NCI-H1694 (cell line): ENCODE measurements at places on chromosomes 1 and 21.

DNA sequence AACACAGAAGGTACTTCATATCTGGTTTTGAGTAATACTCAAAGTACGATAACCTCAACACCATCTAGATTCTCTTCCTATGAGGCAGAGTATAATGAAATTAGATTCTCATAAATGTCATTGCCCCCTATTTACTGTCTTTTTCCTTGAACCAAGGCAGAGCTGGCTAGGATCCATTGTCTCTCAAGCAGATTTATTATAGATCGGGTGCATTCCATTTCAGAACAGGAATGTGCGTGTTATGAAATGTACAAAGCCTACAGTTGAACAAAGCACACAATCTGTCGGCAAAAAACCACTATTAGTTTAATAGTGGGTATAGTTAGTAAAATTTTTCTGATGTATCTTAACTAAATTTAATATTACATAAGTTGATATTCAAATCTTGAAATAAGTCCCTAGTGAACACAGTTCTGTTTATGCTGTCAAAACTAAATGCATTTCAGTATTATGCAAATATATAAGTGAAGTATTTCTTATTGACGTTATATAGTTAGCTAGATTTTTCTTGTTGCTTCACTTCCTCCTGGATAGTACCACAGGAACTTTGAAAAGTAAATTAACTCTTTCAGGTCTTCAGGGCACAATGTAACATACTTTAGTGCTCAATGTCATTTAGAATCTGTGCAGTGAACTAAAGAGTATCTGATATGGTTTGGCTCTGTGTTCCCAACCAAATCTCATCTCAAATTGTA lies 92.1 kb downstream of the DDAH1 start:
- DNase-seq = no peak

DNA sequence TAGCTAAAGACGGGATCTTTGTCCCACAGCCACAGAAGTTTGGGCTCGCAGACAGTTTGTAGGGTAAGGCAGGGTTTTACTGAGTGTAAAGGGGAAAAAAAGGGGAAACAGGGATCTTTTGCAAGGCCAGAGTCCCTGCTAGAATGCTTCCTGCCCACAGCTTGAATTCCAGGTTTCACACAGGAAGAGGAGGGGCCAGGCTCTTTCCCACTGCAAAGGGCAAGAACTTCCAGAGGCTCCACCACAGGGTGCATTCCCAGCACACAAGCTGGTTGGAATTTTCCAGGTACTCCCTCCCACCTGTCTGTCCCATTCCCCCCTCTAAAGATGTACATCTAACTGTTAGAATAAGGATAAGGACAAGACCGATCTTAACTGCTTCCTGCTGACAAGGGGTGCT lies 1126.9 kb downstream of the KCNT2 start:
- no peak for DNase-seq

DNA sequence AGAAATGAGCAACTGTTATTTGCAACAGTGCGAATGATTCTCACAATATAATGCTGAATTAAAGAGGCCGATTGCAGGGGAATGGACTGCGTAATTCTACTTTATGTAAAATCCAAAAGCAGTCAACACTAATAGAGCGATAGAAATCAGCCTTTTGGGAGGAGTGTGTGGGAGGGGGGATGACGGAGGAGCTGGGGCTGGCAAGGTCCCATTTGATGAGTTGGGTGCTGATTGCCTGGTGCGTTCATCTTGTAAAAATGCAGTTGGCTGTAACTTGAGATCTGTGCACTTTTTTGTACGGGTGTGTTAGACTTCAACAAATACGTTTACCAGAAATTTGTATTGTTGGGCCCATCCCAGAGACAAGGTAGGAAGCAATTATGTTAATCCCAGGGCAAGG lies 20.7 kb downstream of the TNFRSF8 start:
- DNase-seq = no peak

- no peak for DNase-seq
Observed at GRCh38 chr1:113396102-113396501, 5.8 kb downstream of the MAGI3 start.

- DNase-seq = no peak
Observed at GRCh38 chr1:41294216-41294615, 52.1 kb upstream of the SCMH1 start.

DNA sequence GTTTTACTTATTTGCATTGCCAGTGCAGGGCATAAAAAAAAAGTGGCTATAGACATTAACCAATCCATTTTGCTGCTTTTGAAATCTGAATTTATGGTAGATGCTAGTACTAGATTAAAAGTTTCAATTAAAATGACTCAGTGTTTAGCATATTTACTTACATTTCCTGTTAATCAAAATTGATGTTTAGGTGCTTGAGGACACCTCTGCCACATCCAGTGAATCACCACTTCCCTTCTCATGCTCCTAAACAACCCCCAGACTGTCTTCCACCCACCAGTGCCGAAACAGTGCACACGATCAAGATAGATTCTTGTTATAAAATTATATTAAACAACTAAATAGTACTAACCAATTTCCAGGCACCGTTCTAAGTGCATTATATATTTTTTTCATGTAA lies 32.7 kb downstream of the HSD17B7 start:
- DNase-seq = no peak

- DNase-seq = no peak
Observed at GRCh38 chr1:40905061-40905460, 42.9 kb upstream of the CITED4 start.

GRCh38 chr1:183804916-183805841 lies at the start of gene RGL1:
Gene RGL1 (plus strand): TSS chr1:183805120. CDS start chr1:183805298, 178 bp downstream.
- DNase-seq = peak; percentile 39

DNA sequence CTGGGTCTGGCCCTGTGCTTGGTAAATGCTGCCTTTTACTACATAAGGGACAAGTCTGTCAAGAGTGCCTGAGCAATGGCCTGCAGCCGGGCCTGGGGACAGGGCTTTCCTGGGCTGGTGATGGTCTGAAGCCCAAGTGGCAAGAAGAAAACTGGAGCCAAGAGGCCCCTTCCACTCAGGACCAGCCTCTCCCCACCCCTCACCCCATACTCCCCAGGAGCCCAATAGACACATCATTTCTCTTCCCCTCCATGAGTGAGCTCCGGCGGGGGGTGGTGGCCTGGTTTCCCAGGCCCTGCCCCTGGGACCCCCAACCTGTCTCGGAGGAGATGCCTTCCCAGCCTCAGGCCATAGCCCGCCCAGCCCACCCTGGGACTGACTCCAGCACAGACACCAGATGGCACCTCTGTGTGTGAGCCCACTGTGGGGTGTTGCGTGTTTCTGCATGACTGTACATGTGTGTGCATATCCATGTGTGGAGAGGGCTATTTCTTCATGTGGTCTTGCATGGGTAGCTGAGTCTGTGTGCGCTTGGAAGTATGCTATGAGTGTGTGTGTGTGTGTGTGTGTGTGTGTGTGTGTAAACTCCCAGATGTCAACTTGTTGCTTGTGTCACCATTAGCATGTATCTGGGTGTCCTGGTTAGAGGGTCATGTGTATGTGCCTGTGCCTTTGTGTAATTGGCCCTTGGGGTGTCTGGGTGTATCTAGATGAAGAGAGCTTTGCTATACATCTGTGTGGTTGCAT lies 14.3 kb upstream of the LRP8 start:
- no peak for DNase-seq

DNA sequence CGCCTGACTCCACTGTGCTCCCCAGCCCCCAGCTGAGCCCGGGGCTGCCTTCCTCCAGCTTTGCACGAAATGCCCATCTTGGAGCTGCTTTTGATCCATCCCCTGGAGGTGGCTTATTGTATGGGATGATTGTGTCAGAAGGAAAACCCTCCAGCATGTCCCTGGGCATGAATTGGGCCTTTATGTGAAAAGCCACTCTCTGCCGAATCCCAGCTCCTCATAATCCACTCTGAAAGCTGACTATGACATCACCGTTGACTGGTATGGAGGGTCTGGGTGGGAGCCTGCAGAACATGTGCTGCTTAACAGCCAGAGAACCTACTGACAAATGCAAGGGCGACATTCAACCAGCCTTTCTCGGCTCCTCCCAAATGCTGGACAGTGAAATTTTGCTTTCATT lies 74.6 kb downstream of the NENF start:
- DNase-seq = no peak

GRCh38 chr21:25985990-25986389 lies 184.6 kb downstream of the APP start:
- DNase-seq = no peak

- DNase-seq = no peak
Observed at GRCh38 chr1:201298396-201299381, 15.4 kb downstream of the PKP1 start.

GRCh38 chr1:77553568-77554291 lies 128.7 kb downstream of the ZZZ3 start:
- no peak for DNase-seq

DNA sequence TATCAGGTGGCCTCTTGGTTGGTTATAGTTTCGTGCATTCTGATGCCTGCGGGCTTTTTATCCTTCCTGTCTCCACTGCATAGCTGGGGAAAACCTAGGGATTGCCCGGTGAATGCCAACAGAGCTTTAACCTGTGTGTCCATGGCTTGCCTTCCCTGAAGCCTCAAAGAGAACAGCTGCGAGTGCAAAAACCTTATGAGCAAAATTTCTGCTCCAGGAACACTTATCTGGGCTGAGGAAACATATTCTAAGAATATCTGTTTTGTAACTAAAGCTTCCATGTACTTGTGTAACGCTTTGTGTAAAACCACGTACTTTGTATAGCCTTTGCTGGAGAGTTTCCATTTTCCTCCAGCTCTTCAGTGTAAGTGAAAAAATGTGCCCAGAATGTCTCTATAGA lies 7.2 kb downstream of the CNST start:
- no peak for DNase-seq

DNA sequence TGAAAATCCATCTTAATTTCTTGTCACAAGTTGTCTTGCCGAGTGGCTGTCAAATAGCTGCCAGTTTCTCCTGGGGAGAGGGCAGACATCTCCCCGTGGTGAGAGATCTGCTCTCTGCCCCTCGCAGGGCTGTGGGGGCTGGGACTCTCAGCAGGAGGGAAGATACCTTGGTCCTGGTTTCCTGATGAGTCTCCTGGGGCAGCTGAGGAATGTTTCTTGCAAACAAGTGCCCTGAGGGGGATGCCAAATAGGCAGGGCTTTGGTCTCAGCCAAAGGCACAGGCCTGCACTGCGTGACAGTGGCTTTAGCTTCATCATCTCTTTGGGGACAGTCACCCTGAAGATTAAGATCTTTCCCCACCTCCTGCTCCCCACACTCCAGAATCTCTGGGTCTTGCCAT lies 40.9 kb downstream of the SYT6 start:
- no peak for DNase-seq

- DNase-seq = no peak
Observed at GRCh38 chr1:73868810-73869336, 329.1 kb downstream of the LRRIQ3 start.

DNA sequence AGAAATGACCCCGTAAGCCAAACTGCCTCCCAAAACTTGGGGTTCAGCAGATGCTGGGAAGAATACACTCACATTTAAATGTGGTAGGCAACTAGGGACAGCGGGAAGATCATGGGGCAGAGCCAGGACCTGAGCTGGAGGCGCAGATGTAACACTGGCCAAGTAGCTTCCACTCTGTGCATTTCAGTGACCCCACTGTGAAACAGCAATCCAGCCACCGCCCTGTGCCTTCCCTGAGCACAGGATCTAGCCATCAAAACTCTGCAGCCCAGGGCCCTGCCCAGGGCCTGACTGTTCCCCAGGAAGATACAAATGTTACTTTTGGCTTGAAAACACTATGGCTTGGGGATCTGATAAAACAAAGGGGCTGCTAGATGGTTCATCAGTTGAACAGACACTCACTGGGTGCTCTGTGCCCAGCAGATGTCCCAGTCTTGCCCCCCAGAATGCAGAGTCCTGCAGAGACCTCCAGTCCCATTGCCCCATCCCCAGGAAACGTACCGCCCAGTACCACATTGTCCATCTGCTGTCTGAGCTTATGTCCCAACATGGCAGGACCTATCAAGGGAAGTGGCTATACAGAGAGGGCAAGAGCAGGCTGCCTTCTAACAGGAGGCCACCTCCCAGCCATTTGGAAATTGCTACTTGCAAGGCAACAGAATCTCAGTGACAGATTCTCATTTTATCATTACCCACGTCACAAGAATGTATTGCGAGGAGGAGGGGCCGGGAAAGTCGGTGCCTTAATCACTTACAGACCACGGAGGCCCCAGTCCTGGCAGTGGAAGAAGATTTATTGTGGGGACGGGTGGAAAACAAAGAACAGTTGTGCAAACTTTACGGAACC lies 124.0 kb downstream of the DMRTB1 start:
- no peak for DNase-seq

- DNase-seq = peak; percentile 36
Observed at GRCh38 chr21:32414579-32415358, 2.3 kb downstream of the EVA1C start.

DNA sequence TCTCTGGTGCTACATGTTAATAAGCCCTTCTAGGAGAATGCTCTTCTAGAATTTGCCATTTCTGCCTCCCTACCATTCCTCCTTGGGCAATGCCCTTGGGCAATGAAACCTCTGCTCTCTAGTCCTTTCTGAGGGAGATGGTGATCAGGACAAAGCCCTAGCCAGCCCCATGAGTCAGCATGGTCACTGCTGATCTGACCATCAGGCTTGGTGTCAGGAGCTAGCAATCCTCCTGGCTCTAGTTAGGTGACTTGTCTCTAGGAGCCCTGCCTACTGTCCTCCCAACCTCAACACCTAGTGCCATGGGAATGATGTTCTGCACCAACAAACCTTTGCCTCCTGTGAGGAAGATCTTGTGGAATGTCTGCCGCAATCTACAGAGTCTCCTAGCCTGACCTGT lies 89.8 kb downstream of the NMNAT2 start:
- DNase-seq = no peak

DNA sequence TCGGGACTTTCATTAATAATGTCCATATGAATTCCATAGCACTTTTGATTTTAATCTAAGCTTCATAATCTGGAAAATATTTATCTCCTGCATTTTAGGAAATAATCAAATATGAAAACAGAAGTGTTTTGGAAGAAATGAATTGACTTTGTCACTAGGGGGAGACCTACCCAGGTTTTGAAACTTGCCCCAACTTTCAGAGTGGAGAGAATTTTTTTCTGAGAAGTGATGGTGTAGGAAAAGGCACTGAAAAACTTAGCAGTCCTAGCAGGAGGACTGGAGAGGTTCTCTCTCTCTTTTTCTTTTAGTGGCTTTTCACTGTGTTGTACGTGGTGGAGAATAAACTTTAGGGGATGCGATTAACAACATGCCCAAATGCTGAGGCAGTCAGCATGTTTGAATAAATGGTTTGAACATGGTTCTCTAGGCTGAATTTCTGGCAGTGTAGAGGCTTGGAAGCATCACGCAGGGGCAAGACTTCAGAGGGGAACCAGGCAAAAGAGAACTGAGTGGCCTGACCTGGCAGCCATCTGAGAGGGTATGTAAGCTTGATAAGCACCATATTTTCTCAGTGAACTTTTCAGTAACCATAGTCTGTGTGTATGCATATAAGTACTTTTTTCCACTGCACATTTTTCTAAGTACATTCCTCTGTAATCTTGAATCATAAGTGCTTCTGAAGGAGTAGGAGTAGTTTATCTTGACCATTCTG lies 68.3 kb upstream of the NEK7 start:
- peak; percentile 22 for DNase-seq

DNA sequence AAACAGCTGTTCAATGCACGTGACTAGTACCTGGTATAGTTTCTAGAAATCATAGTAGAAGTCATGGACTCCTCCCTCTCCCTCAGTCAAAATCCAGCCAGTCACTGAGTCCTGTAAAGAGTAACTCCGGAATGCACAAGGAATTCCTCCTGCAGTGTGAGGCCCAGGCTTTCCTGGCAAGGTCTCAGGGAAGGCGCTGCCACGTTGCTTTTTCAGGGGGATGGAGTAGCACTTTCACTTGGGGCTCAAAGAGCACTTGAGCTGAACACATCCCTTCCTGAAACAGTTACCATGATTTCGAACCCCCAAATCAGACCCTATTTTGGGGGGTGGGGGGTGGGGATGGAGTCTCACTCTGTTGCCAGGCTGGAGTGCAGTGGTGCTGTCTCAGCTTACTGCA lies 26.4 kb upstream of the LRRC8D start:
- DNase-seq = no peak
